ENCODE measurements at places on chromosomes 1 and 21.

DNA sequence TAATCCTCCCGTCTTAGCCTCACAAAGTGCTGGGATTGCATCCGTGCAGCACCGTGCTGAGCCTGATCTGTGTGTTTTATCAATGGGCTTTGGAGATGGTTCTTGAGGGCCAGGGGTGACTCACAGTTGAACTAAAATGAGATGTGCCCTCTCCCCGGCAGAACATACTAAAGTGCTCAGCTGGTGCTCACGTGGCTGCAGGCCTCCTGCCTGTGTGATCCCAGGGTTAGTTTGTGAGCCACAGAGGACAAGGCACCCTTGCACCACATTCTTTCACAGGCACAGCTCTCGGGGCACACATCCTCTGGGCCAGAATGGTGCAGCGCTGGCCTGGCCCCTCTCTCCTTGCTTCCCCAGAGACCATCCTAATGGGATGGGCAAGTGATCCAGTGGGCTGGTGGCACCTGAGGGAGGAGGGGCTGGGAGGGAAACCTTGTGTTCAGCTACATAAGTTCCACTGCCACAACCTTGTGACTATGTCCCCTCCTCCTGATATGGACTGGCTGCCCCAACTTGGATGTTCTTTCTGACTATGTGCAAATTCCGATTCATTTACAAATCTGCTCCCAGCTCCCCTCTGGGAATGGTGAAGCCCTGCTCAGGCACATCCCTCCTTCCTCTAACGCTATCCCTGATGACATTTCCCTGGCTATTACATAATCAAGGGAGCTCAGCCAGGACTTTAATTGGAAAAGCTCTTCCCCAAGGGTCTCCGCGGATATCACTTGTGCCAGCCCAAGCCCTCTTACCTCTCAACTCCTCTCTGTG lies 197.0 kb upstream of the EDN2 start:
- DNase-seq: no peak

GRCh38 chr1:167165948-167166689 lies 54.6 kb upstream of the POU2F1 start:
- DNase-seq: no peak

DNA sequence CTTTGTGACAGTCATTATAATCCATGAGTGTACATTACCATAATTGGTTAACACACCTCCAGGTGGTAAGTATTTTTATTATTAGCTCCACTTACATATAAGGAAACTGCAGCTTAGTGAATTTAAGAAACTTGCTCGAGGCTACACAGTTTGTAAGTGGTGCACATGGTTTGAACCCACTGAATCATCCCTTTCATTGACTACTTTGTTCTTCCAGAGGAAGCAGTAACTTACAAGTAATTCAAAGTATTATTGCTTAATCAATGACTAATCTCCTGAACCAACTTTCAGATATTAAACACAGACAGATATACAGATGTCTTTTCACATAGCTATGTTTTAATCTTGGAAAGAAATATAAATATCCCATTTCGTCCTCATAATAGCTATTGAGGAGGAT lies 18.7 kb upstream of the CLDN8 start:
- DNase-seq: peak; percentile 44

DNA sequence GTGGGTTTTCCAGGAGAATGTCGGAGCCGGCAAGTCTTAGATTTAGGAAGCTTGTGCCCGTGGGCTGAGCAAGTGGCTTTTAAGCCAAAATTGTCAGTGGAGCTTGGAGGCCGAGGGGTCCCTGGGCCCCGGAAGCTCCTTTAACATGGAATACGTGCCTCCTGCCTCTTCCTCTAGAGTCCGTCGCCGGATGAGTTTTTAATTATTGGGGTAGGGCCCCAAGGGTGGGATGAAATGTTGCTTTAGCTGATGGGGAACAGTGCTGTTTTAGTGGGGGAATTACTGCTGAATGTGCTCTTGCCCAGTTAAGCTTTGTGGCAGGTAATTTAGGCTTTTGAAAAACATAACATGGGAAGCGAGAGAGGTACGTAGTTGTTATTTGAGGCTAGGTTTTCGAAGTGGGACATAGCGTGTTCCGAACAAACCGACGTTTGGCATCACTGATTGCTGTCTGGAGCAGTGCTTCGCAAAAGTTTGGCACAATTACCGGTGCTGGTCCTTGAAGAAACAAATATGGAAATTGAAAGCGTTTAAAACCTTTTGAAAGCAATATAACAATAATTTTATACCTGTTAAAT lies 786 bp downstream of the RPL5 start:
- DNase-seq: no peak

DNA sequence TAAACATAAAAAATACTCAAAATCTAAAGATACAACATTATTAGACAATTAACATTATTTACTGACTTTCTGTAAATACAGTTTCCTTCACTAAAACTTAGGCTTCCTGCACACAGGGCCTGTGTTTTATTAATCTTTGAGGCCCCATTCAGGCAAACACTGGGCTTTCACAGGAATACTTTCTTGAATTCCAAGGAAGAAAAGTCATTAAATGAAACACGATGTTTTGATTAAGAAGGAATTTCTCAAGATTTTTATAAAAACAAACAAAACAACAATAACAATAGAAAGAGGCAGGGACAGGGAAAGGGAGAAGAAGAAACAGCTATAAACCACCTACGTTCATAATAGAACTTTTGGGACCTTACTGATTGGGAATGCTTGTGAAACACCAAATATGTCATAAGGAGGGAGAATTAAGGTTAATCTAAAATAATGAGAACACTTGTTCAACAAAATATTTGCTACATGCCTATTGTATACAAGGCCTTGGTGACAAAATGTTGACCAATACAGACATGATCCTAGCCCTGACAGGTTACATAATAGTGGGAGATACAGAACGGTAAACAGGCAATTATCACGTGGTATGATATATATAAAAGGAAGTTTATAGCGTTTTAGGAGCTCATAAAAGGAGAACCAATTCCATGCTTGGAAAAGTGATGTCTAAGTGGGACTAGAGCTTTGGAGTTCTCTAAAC lies 3.6 kb downstream of the DDAH1 start:
- DNase-seq: no peak

GRCh38 chr1:155091071-155092051 lies 12.7 kb downstream of the EFNA3 start:
- DNase-seq: no peak

- DNase-seq: no peak
Measured at GRCh38 chr1:204045430-204045829, 27.5 kb upstream of the SOX13 start.

DNA sequence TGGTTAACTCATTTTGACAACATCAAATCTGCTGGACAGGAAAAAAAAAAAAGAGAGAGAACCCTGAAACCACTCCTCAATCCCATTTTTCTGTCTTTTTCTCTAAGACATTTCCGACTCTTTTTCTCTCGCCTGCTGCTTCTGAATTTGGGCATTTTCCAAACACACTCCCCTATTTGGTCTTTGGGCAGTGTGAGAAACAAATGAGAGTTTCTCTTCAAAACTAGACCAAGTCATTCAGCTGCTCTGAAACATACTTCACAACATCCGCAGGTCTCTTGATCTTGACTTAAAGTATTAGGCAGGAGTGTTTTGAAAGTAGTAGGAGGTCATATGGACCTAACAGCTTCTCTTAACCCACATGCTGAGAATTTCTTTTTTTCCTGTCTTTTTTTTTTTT lies 364.8 kb upstream of the ESRRG start:
- DNase-seq: no peak

GRCh38 chr1:27634985-27635367 lies at the start of gene FGR:
FGR (minus strand) TSS chr1:27635185; CDS start chr1:27623916, 11,269 bp downstream.
- no peak for DNase-seq

GRCh38 chr21:37149411-37149810 lies 76.4 kb downstream of the TTC3 start:
- no peak for DNase-seq

DNA sequence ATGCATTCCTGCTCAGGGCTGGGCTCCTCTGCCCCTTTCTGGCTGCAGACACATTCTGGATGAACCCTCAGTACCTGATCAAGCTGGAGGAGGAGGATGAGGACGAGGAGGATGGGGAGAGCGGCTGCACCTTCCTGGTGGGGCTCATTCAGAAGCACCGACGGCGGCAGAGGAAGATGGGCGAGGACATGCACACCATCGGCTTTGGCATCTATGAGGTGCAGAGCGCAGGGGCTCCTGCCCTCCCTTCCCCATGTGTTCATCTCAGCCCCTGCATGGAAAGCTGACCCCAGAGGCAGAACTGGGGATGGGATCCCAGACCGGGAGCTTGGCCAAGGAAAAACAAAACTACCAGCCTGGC lies 43.1 kb downstream of the CAPN2 start:
- no peak for DNase-seq

Measured in fibroblast of skin of left biceps (primary cell).